ENCODE measurements at places on chromosomes 11 and 22.

GRCh38 chr11:68324241-68324640, 11.8 kb downstream of the LRP5 start:
- no peak for DNase-seq

DNA sequence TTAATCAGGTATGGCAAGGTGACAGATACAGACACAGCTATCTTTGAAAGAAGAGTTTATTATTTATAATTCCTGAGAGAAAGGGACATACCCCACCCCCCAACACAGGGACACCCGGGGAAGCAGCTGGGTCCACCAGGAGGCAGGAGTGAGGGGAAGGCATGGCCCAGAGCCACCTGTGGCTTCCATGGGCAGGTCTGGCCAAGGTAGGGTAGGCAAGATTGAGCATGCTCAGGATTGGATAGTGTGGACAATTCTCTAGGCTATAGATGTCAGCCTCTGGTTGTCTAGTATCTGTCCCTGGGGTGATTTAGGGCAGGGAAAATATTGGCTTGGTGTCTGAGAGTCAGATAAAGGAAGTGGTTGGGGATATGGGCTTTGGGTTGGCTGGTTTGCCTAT, 27.5 kb upstream of the SMIM35 start:
- no peak for DNase-seq

DNA sequence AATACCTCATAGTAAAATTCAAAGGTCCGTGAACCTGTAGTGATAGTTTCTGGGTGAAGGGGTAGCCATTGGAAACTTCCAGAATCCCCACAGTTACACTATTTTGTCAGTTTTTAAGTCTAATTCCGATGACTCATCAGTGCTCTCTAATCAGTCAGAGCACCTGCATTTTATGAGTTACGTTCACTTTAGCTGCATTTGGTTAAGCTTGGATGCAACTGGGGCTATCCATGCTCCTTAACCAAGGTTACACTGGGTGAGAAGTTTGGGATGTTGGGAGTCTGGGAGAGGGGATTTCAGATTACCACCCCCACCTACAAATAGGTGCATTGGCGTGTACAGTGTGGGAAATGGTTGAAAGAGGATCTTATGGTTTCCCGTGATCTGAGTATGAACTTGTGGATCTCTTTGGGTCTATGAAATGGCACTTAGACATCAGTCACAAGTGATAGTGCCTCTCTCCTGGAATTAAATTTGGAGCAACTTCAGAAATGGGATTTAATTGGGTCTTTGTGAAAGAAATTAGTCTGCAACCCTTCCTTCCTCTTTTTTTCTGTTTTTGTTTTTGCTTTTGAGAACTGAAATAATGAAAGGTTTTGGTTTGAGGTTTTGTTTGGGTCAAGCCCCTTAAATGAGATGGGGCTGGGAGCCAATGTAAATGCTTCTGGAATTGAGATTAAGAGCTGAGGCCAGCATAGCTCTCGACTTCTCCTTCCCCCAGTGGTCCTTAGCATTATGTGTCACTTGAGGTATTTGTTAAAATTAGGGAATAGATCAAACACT, 31.5 kb downstream of the EHF start:
- no peak for DNase-seq

DNA sequence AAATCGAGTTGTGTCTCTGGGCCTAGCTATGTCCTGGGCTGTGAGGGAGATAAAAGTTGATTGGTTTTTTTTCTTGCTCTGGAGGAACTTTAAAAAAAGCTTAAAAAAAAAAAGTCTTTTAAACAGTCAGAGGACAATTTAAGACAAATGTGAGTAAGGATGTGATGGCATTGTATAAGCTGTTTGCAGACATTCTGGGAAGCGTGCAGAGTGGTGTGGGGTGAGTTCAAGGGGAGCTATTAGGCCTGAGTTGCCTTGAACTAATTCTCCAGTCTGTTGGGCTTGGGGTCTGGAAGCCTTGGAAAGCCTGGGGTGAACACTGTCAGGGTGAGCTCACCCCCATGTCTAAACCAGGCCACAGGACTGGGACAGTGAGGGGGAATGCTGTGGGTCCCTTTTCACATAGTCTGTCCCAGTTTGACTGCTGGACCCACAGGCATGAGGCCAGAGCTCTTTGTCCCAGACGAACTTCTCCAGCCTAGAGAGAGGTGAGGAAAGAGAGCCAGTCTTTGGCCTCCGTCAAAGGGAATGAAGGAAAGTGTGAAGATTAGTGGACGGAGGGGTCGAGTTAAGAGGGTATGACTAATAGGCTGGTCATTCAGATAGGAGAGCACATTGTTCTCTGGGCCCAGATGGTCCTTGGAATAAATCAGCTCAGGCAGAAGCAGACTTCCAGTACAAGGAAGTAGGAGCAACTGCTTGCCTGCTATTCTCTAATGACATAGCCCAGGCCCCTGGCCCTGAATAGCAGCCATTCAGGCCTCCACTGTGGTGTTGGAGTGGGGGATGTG, 76.4 kb upstream of the NNMT start:
- no peak for DNase-seq

- DNase-seq = peak; percentile 20
These were observed 93.1 kb upstream of the ZC3H12C start for GRCh38 chr11:110000031-110000502.

DNA sequence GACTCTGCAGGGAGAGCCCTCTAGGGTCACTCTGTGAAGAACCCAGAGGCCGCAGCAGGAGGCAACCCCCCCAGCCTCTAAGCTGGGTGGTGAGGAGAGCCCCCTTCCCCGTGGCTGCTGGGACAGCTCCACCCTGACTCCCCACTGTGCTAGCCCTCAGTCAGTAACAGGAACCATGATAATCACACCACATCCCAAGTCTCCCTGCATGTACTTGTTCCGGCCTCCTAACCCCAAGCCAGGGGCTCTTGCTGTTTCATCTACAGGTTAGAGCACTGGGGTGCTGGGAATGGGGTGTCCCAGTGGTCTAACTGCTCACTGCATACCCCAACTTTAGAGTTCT, 26.9 kb downstream of the ARVCF start:
- DNase-seq = no peak

GRCh38 chr11:24181395-24182047, 315.3 kb upstream of the LUZP2 start:
- DNase-seq = no peak

DNA sequence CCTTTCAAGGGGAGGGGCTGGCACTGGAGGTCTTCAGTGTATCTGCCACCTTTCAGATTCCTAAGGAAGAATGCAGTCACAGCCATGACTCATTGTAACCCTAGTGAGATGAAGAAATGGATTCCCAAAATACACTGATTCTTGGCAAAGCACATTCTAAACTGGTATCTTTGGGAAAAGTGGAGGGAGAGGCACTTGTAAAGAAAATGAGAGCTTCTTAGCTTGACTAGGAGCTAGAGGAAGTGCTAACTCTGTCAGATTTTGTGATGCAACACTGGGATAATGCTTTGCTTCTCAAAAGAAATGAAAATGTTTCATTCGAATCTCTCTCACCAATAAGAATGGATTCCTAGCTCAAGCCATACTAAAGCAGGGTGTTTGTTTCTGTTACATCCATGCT, 14.3 kb downstream of the NRIP3 start:
- no peak for DNase-seq

DNA sequence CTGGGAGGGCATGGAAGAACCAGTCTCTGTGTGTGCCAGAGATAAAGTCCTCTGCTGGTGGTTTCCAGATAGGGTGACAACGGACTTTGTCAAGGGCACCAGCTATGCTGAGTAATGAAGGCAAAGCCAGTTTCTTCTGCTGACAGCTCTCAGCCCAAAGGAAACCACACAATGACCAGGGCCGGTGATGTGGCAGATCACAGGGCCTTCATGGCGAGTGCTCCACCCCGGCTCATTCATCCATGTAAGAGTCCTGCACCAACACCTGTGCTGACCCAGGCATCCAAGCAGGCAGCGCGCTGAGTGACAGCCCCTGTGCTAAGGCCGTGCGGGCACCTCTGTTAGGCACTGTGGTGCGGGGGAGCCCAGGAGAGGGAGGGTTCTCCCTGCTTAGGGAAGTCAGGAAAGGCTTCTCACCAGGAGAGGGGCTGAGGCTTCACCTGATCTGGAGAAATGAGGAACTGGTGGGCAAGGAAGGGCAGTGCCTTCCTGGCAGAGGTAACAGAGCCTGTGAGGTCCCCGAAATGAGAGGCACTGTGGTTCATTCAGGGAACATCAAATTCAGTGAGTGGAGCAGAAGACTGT, 33.8 kb downstream of the TP53I11 start:
- DNase-seq = no peak

GRCh38 chr11:7515447-7515886, 1.7 kb downstream of the PPFIBP2 start:
- DNase-seq = no peak

DNA sequence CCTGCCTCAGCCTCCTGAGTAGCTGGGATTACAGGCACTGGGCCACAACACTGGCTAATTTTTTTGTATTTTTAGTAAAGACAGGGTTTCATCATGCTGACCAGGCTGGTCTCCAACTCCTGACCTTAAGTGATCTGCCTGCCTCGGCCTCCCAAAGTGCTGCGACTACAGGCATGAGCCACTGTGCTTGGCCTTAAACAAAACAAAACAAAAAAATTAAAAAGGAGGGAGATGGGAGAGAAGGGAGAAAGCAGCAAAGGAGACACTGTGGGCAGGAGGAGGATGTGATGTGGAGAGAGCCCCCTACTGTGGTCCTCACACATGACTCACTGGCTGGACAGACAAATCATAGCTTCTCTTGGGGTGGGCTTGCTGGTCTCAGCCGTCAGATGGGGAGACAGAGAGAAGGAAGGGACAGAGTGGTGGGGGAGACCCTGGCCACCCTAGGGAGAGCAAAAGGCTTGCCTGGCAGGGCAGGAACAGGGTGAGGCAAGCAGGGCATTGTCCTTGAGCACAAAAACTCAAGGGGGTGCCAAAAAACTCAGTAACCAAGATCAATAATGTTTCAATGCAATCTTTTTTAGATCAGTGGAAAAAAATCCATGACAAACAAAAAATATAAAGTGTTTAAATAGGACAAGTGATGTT, 31.6 kb downstream of the TPST2 start:
- DNase-seq = no peak

DNA sequence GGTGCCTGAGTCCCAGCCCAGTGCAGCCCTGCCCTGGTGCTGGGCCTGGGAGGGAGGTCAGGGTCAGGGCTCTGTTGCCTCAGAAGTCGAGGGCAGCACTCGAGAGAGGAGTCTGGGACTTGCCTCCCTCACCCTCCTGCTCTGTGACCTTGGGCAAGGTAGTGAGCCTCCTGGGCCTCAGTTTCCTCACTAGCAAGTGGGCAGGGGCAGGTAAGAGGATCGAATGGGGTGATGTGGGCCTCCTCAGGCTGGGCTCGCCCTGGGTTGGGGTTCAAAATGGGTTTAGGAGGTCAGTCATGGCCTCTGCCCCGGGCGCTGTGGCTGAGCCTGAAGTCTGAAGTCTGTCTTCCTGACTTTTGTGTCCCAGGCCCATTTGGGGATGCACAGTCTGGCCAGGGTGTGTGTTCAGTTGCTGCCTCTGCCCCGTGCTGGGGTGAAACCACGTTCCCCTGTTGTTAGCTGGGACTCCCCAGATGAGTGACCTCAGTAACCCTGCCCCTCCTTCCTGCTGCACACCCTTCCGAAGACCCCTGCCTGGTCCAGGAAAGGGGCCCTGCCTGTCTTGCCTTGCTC, 40.9 kb upstream of the CELSR1 start:
- DNase-seq = no peak

DNA sequence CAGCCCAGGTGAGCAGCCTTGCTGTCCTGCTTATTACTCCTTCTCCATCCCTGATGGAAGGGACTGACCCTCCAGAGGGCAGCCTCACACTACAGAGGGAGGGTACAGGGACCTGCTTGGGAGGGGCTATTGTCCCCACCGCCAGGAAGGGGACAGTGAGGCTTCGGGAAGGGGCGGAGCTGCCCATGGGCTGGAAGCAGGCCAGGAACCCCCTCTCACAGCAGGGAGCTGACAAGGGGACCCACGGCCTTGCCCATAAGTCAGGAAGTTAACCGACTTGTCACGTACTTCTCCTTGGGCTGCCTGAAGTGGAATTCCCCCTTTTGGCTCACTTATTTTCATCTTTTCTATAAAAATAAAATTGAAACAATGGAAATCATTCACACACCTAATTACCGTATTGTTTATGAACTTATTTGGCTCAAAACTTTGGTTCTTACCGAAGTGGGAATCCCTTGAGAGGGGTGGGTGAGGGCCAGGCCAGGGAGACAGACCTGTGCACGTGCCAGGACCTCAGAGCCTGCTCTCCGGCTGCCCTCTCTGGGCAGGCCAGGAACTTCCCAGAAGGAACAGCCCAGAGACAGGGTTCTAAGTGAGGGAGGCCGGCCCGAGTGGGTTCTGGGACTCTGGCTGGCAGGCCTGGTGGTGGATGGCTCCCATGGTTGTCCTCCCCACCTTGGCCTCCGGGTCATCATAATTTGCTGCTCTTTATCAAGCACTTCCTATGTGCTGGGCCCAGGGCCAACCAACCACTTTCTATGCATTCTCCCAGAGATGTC, 5.8 kb downstream of the MGAT3 start:
- DNase-seq = no peak

DNA sequence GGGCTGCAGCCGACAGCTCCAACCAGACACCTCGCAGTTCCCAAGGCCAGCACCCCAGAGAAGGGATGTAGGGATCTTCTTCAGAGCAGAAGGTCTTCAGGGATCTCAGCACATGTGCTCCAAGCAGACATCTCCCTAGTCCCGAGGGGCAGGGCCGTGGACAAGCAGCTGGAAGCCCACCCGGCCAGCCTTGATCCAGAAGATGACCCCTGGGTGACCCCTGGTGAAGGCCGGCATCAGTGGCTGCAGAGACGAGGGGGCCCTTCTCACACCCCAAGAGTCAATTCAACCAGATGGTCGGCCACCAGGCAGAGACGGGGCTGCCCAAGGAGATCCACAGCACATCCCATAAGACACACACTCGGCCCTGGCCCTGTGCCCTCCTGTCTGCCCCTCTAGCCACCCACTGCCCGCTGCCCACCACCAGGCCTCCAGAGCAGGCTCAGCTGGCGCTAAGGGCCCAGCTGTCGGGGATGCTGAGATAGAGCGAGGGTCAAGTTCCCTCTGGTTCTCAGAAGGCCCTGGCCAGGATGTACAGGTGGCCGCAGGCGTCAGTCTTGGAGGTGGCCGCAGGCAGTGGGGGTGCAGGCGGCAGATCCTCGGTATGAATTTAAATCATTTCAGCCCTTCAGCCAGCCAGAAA, 168.3 kb downstream of the BRD1 start:
- no peak for DNase-seq

DNA sequence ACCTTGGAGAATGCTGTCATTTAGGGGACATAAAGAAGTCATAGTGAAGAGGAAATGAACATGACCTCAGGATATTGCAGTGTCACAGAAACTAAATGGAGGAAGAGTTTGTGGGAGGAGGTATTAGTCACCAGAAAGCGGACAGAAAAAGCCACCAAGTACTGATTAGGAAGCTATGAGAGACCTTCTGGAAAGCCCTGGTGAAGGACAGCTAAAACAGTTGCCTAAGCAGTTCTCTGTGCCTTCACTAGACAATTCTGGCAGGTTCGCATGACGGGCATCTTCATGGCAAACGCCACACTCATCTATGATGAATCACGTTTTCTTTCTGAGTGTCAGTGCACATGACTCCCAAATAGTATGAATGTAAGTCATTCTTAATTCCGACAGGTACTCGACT, 325.8 kb downstream of the C11orf87 start:
- DNase-seq = no peak

- DNase-seq = peak; percentile 30
These were observed 12.9 kb downstream of the EHD1 start for GRCh38 chr11:64865286-64866172.

All from CD4-positive, alpha-beta T cell treated with Interleukin-21 for 1 hour (primary cell).